ENCODE measurements at places on chromosomes 2 and 18.

DNA sequence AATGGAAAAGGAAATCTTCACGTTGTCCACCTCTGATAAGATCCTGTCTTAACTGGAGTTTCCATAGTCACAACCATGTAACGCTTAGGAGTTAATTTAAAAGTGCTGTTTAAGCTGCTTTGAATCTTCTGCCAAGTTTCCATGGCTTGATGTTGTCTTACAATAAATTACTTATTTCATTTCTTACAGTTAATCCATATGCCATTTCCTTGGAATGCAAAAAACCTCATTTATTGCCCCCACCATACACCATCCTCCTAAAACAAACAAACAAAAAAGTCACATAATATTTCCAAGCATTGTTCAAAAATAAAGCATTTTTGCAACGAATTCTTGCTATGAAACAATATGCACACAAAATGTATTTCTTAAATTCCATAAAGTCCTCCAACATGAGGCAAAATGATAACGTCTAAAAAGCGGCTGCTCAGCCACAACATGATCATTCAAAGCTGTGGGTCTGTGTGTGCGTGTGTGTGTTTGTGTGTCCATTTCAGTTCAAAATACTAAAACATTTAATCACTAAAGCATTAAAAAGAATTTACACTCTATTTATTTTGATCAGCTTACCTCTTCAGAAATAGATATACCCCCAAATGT is 46.8 kb upstream of the PXDN start:
- DNase-seq: no peak

GRCh38 chr2:222774941-222775340 is 85.9 kb upstream of the ACSL3 start:
- no peak for DNase-seq

GRCh38 chr18:6056171-6056910 is 161.0 kb upstream of the TMEM200C start:
- DNase-seq: no peak

DNA sequence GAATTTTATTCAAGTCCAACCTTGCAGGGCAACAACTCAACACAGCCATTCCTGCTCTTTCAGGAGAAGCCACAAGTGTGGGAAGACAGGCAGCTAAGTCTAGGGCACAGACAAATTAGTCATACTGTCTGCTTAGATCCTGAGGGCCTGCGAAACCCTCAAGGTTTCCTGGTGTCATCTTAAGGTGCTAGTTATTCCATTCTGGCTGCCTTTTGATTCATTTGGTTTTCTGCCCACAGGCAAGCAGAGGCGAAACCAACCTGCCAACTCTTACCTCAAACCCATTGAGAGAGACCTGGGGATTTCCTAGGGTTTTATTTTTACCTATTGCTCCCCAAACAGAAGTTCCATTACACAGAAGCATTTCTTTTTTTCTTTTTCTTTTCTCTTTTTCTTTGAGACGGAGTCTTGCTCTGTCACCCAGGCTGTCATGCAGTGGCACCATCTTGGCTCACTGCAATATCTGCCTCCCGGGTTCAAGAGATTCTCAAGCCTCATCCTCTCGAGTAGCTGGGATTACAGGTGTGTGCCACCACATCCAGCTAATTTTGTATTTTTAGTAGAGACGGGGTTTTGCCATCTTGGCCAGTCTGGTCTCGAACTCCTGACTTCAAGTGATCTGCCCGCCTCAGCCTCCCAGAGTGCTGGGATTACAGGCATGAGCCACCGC is 23.7 kb upstream of the SCYGR1 start:
- DNase-seq: no peak

GRCh38 chr2:233651430-233651829 is 15.2 kb downstream of the UGT1A10 start:
- no peak for DNase-seq

- DNase-seq: no peak
These were observed 23.2 kb upstream of the PLA2R1 start for GRCh38 chr2:160085662-160086061.

- DNase-seq: no peak
These were observed 125.6 kb downstream of the GRB14 start for GRCh38 chr2:164495491-164496223.

- no peak for DNase-seq
These were observed 1.2 kb downstream of the PCARE start for GRCh38 chr2:29072971-29073725.

- no peak for DNase-seq
These were observed 112.8 kb upstream of the SLC39A10 start for GRCh38 chr2:195543902-195544894.

DNA sequence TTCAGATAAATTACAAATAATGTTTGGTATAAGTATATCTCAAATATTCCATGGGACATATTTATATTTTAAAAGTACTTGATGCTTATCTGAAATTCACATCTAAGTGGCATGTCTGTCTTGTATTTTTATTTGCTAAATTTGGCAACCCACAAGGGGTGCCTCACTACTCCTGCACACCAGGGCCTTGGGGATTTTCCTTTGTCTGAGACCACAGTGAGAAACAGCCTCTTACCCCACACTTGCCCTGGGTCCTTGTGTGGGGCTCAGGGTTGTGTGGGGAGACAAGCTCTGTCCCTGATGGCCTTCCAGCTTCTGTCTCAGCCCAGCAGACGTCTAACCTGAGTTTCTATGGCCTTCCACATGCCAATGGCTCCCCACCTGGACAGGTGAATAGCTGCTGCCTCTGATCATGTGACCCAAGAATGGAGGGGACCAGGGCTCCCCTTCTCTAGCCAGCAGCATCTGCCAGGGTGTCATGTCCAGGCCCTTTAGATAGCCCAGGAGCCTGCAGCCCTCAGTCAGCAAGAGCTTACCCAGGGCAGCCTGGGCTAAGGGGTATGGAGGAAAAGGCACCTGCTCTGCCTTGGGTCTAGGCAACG is 49.5 kb upstream of the MRPL33 start:
- DNase-seq: no peak

GRCh38 chr2:161044095-161044865 is 115.9 kb upstream of the TANK start:
- DNase-seq: no peak

DNA sequence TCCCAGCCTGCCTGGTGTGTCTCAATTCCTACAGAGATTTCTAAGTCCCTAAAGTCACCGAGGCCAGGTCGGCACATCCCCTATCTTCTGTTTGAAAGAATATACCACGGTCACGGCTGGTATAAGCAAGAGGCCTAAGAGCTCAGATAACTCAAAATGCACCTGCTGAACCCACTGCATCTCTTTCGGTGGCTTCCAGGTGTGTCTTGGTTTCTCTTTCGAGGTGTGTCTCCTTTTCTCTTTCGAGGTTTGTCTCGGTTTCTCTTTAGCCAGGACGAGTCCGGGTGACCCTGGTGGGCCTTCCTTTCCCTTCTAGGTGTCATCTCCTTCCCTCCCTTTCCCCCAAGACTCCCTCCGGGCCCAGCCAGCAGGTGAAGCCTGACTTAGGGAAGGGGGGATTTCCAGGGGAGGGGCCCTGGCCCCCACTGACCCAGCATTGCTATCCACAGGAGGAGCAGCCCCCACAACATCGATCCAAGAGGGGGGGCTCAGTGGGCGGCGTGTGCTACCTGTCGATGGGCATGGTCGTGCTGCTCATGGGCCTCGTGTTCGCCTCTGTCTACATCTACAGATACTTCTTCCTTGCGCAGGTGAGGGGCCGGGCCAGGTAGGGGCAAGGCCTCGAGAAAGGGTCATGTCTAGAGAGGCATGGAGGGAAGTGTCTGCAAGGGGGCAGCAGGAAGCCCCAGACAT is 8.4 kb downstream of the ITM2C start:
- DNase-seq: no peak

DNA sequence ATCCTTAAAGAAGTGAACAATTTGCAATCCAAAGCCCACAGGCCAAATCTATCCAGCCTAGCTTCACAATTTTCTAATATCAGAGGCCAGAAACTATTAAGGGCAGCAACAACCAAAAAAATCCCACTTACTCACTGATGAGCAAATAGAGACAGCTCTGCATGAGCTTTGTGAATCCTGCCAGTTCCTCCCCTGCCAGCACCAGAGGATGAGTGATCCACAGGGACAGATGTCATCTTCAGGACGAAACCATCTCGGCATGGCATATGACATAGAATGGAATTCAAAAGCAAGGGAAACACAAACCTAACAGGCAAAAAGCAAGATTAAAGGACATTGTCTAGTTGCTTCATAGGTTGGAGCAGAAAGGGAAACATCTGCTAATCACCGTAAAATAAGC is 2.2 kb upstream of the DSC2 start:
- DNase-seq: no peak

DNA sequence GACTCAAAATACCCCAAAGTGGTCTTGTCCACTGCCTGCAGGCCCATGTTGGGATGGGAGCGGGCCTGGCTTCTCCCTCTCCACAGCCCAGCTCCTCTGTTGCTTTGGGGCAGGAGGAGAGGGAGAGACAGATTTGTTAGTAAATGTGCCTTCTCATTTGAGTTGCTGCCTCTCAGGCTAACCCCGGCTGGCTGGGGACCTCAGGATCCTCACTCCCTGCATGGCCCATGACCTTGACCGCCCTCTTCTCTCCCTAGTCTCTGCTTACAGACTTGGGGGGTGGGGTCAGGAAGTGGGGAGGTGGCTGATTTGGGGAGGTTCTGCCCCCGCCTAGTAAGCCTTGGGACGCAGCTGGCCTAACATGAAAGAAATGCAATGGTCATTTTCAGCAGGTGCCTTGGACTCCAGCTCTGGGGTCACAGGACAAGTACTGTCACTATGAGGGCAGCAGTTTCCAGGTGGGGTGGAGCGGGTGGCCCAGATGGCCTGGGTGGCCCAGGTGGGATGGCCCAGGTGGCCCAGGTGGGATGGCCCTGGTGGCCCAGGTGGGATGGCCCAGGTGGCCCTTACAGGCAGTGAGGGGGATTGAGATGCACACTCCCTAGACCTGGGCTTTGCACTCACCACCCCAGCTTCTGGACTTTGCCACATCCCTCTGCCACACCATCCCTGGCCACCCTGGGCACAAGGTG is 24.1 kb downstream of the HJURP start:
- no peak for DNase-seq

- DNase-seq: no peak
These were observed 309.0 kb downstream of the GULP1 start for GRCh38 chr2:188600536-188601210.

- no peak for DNase-seq
These were observed 226.1 kb upstream of the EPAS1 start for GRCh38 chr2:46071074-46071473.

- DNase-seq: no peak
These were observed 11.7 kb upstream of the CXCR4 start for GRCh38 chr2:136129601-136130000.

DNA sequence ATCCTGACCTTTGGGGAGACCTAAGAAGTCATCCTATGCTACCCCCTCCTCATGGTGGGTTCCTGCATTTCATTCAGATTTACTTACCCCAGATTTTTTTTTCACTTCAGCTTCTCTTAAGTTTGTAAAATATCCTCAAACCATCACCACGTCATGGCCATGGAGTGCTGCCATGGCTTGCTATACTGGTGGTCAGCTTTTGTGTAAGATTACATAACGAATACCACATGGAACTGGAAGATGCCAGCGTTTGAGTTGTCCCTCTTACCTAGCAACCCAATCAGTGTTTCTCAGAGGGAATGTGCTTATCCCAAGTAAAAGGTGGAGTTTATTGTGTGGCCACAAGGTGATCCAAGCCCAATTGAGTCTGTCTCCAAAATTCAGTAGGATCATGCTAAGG is 148.6 kb upstream of the ALPP start:
- no peak for DNase-seq

DNA sequence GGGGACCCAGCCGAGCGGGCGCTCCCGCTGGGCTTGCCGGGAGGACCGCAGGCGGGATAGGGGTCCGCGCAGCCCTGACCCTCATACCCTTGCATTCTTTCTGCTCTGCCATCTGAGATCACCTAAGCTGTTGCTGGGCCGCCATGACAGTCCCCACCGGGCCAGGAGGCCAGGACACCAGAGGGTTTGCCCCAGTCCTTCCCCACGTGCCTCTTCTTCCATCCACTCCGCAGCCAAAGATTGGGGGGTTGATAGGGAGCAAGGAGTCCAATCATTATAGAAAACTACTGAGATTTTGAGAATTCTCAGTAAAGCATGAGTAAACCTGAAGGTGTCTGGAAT is 453 bp upstream of the GRB14 start:
- DNase-seq: no peak

- no peak for DNase-seq
These were observed 308.8 kb upstream of the LYPD1 start for GRCh38 chr2:132978840-132979239.

DNA sequence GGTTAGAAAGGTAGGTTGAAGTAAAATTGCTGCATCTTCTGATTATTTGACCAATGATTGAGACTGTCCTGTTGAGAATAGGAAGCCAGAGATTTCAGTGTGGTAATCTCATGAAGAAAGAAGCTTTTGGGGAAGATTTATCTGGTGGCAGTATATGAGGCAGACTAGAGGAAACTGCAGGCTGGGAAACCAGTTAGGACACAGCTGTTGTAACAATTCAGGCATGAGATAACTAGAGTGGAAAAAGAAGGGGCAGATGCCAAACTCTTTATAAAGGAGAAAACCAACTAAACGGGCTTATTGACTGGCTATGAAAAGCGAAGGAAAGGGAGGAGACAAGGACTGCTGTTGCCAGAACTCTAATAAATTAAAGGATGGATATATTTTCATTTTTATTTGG is 155.6 kb downstream of the TTC27 start:
- no peak for DNase-seq

DNA sequence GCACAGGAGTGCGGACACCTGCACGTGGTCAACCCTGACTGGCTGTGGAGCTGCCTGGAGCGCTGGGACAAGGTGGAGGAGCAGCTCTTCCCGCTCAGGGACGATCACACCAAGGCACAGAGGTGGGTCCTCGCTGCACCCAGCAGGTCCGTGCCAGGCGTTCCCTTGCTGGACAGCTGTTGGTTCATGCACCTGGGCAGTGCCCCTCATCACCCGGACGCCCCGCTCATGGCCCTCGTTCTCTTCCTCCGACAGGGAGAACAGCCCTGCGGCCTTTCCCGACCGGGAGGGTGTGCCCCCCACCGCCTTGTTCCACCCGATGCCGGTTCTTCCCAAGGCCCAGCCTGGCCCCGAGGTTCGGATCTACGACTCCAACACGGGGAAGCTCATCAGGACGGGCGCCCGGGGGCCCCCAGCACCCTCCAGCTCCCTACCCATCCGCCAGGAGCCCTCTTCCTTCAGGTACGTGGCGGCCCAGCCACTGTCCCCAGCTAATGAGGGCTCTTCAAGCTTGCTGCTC is 38.0 kb downstream of the CTDP1 start:
- no peak for DNase-seq

DNA sequence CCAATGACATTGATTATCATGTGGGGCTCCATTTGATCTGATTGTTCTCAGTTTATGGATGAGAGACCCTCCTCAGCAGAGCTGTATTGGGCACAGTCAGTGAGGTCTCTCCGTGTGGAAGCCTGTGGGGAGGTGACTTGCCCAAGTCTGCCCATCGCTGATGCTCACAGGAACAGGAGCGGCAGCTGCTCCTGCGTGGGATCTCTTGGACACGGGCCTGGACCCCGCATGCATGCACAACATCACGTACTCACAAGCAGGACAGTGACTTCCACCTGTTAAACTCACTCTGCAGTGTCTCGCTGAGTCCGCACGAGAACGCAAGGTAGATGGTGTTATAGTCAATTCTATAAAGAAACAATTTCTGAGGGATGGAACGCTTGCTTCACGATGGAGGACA is 55.0 kb downstream of the KCNF1 start:
- no peak for DNase-seq

GRCh38 chr18:58143386-58143785 is 99.4 kb downstream of the NEDD4L start:
- DNase-seq: no peak
